Smooth muscle cell of the umbilical artery (primary cell): ENCODE measurements at places on chromosomes 5 and 9. TPM values are rescaled to one million over a fixed set of nuclear protein-coding genes. Genes with fewer than 3 reads are reported as not detected.

PCDHA1 gene
- total RNA-seq = under 0.01 and 0.09 TPM in 2 replicates

PAIP2 gene
- 56.3 and 60.0 TPM in 2 replicates for total RNA-seq

ADCY2 gene
- 0.05 TPM in 1 of 2 replicates, not detected in the other for total RNA-seq

PRUNE2 gene
- 6.2 and 8.8 TPM in 2 replicates for total RNA-seq

SPATA9 gene
- total RNA-seq = 0.30 and 0.46 TPM in 2 replicates

EXD3 gene
- total RNA-seq = 10.8 and 12.2 TPM in 2 replicates

C5 gene
- 1.5 and 3.0 TPM in 2 replicates for total RNA-seq

TEK gene
- total RNA-seq = 15.7 and 89.3 TPM in 2 replicates

IFNA21 gene
- total RNA-seq = not detected in 2 replicates

EQTN gene
- total RNA-seq = not detected in 2 replicates

ASPN gene
- 0.05 TPM in 1 of 2 replicates, not detected in the other for total RNA-seq

SPATA31E1 gene
- not detected in 2 replicates for total RNA-seq

IFNK gene
- not detected in 2 replicates for total RNA-seq

GOLGA1 gene
- total RNA-seq = 13.4 and 17.1 TPM in 2 replicates

ARHGEF28 gene
- 3.0 and 8.1 TPM in 2 replicates for total RNA-seq

UBE2QL1 gene
- total RNA-seq = under 0.01 TPM in 1 of 2 replicates, not detected in the other

NUDT2 gene
- 14.3 and 39.2 TPM in 2 replicates for total RNA-seq

IL3 gene
- total RNA-seq = not detected in 2 replicates

SPATA31D3 gene
- not detected in 2 replicates for total RNA-seq

CXCL14 gene
- total RNA-seq = 0.97 and 3.6 TPM in 2 replicates

PDLIM7 gene
- total RNA-seq = 167 and 241 TPM in 2 replicates

ZBED3 gene
- total RNA-seq = 1.3 and 1.5 TPM in 2 replicates

IL5 gene
- not detected in 2 replicates for total RNA-seq

ZNF169 gene
- 4.0 and 4.8 TPM in 2 replicates for total RNA-seq

SOHLH1 gene
- total RNA-seq = not detected in 2 replicates

TSSK1B gene
- 0.30 and 0.46 TPM in 2 replicates for total RNA-seq

RPS23 gene
- 1,641 and 2,239 TPM in 2 replicates for total RNA-seq

PKN3 gene
- total RNA-seq = 0.89 and 1.7 TPM in 2 replicates

KIF27 gene
- 4.2 TPM in 2 replicates for total RNA-seq

SLC6A7 gene
- total RNA-seq = not detected in 2 replicates

MYMK gene
- total RNA-seq = not detected in 2 replicates

MLANA gene
- 0.05 TPM in 1 of 2 replicates, not detected in the other for total RNA-seq

PTTG1 gene
- total RNA-seq = 49.0 and 137 TPM in 2 replicates

UBLCP1 gene
- 18.7 and 25.7 TPM in 2 replicates for total RNA-seq

SLC27A4 gene
- total RNA-seq = 16.3 and 22.0 TPM in 2 replicates

B4GALT1 gene
- 115 and 124 TPM in 2 replicates for total RNA-seq

PCDHA10 gene
- 0.23 and 0.59 TPM in 2 replicates for total RNA-seq

PFN3 gene
- total RNA-seq = not detected in 2 replicates

NMUR2 gene
- not detected in 2 replicates for total RNA-seq

KCNV2 gene
- not detected in 2 replicates for total RNA-seq

LCN1 gene
- total RNA-seq = 0.59 TPM in 1 of 2 replicates, not detected in the other

C1QTNF3 gene
- 0.30 and 0.60 TPM in 2 replicates for total RNA-seq

SYNPO gene
- 15.4 and 19.0 TPM in 2 replicates for total RNA-seq

CCDC107 gene
- total RNA-seq = 9.2 and 13.7 TPM in 2 replicates

ENTPD2 gene
- not detected in 2 replicates for total RNA-seq

FGD3 gene
- not detected in 2 replicates for total RNA-seq

NAIP gene
- total RNA-seq = 1.2 and 5.2 TPM in 2 replicates

TRPM6 gene
- 0.09 TPM in 1 of 2 replicates, not detected in the other for total RNA-seq

MCC gene
- total RNA-seq = 58.4 and 95.9 TPM in 2 replicates

DCAF12 gene
- total RNA-seq = 9.8 and 12.6 TPM in 2 replicates

HSD17B3 gene
- total RNA-seq = not detected in 2 replicates

SHISAL2B gene
- not detected in 2 replicates for total RNA-seq

ATP10B gene
- not detected in 2 replicates for total RNA-seq

ACTBL2 gene
- total RNA-seq = 0.89 and 1.4 TPM in 2 replicates

LRRC70 gene
- 0.83 and 1.2 TPM in 2 replicates for total RNA-seq

CHSY3 gene
- 43.7 and 53.7 TPM in 2 replicates for total RNA-seq
